Stromal cell of bone marrow (primary cell): ENCODE measurements at places on chromosomes 6 and 20.

DNA sequence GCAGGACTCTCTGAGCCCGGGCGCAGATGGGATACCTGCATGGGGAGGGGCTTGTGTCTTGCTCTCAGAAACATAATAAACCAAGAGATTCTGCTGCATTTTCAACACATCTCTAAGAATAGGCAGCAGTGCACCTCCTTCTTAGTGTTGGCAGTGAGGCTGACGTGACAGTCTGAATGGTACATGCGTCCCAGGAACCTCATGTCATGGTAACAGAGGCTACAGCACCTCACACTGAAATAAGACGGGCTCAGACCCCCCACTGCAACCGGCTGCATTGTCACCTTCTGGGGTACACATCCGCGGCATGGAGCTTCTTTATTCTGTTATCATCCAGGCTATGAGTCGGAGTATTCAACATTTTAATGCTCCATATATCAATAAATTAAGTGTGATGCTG, 397.3 kb upstream of the AGPAT4 start:
- DNase-seq: no peak

DNA sequence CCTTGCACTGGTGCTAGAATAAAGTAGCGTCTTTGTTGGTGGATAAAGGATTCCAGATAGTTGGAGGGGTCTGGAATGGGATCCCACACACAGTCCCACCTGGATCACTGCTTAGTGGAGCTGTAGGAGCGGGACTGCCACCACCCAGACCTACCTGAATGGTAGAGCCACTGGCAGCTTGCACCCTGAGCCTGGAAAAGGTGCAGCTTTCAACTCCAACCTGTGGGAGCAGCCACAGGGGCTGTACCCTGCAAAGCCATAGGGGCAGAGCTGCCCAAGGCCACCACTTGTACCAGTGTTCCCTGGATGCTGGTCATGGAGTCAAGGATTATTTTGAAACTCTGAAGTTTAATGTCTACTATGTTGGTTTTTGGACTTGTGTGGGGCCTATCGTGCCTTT, 26.9 kb downstream of the VTA1 start:
- DNase-seq: no peak

- DNase-seq: no peak
Measured at GRCh38 chr20:37677969-37678861, 15.6 kb upstream of the CTNNBL1 start.

GRCh38 chr20:47784599-47785310, 526 bp downstream of the SULF2 start:
- no peak for DNase-seq

- DNase-seq: no peak
Measured at GRCh38 chr6:93219447-93219846, 199.9 kb downstream of the EPHA7 start.

DNA sequence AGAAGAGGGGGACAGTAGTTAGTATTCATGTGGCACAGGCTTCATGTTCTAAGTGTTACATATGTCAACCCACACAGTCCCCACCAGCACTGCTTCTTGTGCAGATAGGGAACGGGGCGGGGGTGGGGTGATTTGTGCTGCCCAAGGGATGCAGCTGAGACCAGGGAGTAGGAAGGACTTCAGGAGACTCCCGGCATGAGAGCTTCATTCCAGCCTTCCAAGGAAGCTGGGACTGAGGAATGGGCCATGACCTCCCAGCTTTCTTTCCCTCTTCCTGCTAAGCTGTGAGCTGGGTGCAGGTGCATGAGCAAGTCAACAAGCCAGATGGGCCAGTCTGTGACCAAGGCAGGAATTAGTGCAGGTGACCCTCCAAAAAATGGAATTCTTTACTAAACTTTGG, 9.2 kb downstream of the BEND3 start:
- DNase-seq: no peak

DNA sequence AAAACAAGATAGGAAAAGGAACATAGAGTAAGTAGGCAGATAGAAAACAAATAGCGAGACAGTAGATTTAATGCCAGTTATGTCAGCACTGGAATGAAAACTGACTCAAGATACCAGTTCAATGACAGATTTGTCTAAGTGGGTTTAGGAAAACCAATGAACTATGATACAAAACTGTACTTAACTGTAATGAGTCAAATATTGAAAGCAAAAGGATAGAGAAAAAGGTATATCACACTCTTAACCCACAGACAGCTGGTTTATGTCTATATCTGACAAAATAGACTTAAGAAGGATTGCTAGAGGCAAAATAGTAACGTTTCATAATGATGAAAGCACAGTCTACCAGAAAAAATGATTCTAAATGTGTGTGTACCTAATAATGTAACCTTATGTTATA, 38.2 kb downstream of the ATRN start:
- DNase-seq: no peak
